Stimulated activated CD8-positive, alpha-beta memory T cell treated with anti-CD3 and anti-CD28 coated beads, Interleukin-2, amount 100 ng/mL, for 1 hour (primary cell): ENCODE measurements at places on chromosomes 4 and X.

DNA sequence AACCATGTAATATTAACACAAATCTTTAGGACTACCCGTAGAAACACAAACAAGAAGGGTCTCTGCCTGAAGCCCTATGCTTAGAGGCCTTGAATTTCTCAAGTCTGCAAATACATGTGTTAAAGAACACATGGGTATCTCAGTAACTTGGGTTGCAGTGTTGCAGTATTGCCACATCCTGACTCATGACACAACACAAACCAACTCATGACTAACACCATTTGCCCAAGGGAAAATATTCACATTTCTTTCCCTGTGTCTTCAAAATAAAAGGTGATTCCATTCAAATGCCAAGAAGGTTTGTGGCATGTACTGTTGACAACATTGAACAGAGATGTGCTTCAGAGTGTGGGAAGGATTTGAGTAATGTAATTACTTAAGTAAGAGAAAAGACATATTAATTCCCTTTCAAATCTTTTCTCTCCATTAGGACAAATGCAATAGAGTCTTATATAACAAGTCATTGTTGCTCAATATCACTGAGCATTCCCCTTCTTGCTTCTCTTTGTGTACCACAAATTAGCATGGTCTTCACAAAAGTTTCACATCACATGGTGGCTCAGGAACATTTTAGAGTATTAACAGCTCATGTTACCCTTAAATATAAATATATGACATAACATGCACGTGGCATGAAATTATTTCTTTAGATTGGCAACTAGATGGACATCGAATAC is 487.1 kb downstream of the STPG2 start:
- DNase-seq = no peak

DNA sequence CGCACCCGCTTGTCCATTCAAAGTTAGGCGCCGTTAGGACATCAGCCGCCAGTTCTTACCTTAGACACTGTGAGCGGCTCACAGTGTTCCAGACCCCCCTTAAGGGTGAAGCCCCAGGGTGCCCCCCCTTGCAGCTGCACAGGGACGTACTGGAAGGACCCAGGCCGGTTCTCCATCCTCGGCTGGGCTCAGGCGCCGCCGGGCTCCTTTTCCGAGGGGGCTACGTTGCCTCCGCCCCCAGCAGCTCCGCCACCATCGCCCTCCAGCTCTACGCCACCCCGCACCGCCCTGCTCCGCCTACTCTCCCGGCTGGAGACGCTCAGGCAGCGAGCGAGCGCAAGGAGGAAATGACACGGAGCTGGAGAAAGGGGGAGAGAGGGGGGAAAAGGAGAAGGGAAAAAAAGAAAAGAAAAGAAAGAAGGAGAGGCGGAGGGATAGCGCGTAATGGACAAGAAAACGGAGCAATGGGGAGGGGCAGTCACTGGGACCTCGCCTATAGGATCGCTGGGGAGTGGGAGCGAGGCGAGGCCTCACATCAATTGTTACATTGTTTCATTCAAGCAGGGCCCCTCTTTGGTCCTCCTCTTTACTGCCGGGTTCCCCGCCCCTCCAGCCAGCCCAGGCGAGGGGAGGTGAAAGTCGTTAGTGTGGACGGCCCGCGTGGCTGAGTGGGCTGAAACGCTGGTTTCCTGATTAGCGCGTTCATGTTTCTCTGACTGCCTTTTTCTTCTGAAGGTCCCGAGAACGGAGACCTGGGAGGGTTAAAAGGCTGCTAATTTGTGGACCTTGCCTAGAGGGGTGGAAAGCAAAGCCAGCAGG is at the start of gene SHROOM4:
SHROOM4 (minus strand) TSS at position 352 of the 819 bp plus-strand sequence; CDS start at position 176, 176 bp downstream.
- DNase-seq = no peak

DNA sequence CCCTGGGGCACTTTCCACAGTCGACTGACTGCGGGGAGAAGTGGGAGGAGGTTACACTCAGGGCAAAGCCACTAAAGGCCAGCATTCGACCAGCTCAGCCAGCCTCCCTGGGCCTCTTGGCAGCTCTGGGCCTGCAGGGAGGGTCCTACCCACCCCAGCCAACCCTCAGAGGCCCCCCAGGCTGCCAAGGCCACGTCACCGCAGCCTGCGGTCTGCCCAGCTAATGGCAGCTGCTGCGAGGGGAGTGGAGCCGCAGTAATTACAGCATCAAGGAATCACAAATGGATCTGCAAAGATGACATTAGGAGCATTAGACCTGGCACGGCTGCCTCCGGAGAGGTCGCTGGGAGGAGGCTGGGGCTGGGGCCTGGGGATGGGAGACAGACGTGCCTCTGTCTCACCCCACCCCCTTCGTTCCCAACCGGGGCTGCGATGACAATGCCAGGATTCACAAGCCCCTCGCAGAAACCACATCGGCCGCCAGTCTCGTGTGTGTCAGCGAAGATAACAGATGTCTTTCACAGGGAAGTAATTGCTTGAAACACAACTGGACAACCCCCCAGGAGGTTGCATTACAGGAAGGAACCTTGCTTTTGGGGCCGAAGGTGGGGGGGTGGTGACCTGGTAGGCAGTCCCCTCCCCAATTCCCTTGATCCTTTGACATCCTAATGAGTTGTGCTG is 367.6 kb downstream of the BCOR start:
- no peak for DNase-seq

DNA sequence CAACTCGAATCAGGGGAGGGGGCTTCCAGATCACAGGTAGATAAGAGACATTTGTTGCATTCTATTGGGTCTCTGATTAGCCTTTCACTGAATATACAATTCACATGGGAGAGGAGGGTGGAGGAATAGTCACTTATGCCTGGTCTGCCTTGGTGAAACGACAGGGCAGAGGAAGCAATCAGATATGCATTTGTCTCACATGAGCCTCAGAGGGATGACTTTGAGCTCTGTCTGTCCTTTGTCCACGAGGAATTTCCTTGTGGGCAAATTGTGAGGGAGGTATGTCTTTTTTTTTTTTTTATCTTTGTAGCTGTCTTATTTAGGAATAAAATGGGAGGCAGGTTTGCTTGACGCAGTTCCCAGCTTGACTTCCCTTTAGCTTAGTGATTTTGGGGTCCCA is 28.5 kb upstream of the TMSB4X start:
- no peak for DNase-seq

DNA sequence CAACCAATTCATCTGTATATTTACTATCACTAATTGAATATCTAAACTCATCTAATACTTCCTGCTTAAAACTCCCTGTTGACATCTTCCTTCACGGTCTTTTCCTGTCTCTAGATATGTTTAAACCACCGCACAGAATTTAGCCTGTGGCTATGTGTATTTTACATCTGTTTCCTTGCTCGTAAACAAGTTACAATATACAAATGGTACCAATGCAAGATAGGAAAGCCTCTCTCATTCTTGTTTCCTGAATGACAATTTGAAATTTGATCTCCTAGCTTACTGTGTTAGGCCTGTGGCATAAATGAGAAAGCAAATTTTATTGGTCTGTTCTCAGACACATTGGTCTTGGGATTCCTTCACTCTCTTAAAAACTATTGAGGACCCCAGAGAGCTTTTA is 89.7 kb upstream of the PCDH7 start:
- DNase-seq = no peak

- no peak for DNase-seq
Measured at GRCh38 chr4:31391976-31392375, 671.8 kb downstream of the PCDH7 start.

DNA sequence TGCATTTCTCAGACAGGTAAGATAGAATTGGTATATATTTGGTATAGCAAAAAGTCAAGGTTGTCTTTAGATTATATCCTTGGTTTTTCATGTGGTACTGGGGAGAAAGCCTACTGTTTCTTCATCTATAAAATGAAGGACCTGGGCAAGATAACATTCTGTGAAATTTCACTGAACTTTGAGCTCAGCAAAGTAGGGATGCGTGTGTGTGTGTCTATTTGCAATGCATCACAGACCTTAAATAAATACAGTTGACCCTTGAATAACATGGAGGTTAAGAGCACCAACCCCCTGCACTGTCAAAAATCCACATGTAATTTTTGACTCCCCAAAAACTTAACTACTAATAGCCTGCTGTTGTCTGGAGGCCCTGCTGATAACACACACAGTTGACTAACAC is 25.2 kb downstream of the TET2 start:
- no peak for DNase-seq

GRCh38 chr4:185016946-185017758 is 1.1 kb upstream of the HELT start:
- no peak for DNase-seq
